ENCODE measurements at places on chromosomes 7 and 10.

- DNase-seq = no peak
Measured at GRCh38 chr10:133103311-133103910, 15.7 kb downstream of the ADGRA1 start.

DNA sequence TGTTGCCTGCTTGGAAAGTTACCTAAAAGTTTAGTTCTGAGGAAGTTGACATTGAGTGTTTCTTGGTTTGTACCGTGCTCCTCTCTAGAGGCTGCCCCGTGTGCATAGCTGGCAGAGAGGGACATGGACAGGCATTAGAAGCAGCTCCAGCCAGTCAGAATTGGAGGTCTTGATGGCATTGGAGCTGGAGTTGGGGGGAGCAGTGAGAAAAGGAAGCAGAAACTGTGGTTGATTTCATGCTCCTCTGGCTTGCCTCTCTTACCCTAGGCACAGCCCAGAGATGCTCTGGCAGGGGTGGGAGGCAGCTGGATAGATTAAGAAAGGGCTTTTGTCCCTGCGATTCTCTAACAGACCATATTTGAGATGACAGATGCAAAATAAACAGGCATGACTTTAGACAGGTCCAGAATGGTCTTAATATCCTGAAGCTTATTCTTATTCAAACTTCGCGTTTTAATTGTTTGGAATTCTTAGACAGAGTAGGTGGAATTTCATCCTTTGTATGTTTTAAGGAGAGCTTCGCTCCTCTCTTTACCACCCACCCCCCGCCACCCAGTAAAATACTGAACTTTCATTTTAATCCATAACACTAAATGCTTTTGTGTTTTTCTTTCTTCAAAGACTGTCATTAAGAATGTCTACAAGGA is 73.5 kb upstream of the GLCCI1 start:
- no peak for DNase-seq

DNA sequence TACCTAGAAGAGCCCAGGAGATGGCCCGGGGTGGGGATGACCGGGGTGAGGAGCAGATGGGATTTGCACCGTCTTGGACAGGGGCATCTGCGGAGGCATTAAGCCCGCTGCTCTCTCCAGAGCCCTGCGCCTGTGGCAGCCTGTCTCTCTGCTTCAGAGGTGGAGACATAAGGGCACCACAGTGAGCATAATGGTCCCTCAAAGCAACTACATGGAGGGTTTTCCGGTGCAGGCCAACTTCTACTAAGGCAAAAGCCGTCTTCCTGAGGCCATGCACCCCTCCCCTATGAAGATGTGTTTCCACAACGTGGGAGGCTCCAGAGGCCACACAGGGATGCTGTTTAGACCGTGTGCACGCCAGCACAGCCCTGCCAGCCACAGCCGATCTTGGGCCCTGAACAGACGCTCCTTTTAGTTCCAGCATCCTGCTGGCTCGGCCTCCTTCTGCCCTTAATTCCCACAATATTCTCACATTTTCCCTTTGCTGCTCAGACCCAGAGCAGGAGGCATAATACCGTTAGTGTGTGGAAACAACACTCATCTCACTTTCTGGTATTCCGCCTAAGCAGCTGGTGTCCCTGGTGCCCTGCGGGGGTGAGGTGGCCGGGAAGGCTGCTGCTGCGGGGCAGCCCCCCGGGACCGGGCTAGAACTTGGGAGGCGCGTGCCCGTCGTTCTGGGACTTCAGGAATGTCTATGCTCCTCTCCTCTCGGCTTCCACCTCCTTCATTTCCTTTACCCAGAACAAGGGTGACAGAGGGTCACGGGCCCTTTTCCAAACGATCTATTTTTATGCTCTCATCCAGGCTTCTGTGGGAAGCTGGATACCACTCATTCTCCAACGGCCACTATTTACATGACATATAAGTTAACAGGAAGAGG is 266.9 kb downstream of the TNS3 start:
- no peak for DNase-seq

- no peak for DNase-seq
Measured at GRCh38 chr7:92723205-92723604, 113.2 kb downstream of the CDK6 start.

DNA sequence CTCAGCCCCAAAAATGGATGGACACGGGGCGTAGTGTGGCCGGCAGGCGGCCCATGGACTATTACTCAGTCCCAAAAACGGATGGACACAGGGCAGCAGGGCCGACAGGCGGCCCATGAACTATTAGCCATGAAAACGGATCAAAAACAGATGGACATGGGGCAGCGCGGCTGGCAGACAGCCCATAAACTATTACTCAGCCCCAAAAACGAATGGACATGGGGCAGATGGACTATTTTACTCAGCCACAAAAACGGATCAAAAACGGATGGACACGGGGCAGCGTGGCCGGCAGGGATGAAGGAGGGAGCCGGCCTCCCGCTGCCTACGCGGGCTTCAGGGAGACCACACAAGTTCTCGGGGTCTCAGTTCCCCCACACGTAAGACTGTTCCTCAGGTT is 32.9 kb downstream of the GPER1 start:
- peak; percentile 20 for DNase-seq
